ENCODE measurements at places on chromosomes 1 and 21. TPM values are rescaled to one million over a fixed set of nuclear protein-coding genes. Genes with fewer than 3 reads are reported as not detected.

DNA sequence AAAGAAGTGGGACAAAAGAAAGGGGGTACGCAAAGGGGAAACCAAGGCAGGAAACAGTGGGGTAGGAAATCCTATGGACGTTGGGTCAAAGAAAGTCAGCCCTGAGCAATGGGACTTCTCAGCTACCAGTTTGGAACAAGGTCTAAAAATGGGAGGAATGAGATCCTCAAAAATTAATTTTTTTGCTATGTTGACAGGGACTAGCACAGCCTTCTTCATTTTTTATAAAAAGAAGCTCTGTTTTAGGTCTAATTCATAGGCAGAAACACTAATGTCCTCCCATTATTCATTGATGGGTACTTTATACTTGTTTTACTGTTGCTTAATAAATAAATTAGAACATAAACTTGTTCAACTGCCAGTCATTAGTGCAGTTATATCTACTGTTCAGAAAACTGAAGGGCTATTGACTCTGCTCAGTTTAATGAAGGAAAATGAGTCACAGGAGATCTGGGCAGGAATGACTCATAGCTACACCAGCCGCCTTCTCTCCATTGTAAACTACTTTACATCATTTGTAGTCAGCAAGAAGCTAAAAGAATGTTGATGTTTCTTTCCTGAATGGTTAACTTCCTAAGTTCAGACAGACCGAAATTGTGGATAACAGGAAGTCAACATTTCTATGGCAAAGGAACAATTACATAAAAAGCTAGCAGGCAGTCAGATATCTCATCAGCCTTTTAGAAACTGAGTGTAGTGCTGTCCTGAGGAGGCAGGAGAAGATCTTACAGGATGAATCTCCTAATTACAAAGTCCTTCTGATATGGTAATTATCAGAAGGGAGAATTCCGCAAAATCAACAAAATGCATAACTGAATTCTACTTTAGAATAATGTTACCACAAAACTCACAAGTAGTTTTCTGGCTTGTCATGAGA lies 356.4 kb upstream of the PKN2 start:
- no peaks in the 10 kb centered on the region for H3K36me3 ChIP-seq
- no peak overlapping the region for H3K27ac ChIP-seq
- H3K4me1 ChIP-seq, result no peaks in the 10 kb centered on the region
- H3K4me3 ChIP-seq, result no peak overlapping the region

DNA sequence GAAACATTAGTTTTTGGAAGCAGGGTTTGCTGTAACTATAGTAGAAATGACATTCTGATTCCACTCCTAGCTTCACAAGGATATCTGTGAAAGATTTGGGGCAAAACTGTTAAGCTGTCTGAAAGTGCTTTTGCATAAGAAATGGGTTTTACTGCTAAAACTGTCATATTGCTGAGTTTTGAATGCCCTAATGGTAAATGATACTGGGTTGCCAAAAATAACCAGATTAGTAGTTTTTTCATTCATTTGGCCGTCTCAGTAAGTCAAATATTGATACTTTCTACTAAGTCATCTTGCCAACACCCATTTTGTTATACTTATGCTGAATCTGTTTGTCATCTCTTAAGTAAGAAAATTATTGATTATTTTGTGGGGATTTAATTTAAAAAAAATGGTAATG lies 399 bp upstream of the PTPRC start:
- DNase-seq, result no peak
- H3K27me3 ChIP-seq, result no peaks in the 10 kb centered on the region
- H3K4me1 ChIP-seq, result no peaks in the 10 kb centered on the region
- no peak overlapping the region for H3K27ac ChIP-seq

DNA sequence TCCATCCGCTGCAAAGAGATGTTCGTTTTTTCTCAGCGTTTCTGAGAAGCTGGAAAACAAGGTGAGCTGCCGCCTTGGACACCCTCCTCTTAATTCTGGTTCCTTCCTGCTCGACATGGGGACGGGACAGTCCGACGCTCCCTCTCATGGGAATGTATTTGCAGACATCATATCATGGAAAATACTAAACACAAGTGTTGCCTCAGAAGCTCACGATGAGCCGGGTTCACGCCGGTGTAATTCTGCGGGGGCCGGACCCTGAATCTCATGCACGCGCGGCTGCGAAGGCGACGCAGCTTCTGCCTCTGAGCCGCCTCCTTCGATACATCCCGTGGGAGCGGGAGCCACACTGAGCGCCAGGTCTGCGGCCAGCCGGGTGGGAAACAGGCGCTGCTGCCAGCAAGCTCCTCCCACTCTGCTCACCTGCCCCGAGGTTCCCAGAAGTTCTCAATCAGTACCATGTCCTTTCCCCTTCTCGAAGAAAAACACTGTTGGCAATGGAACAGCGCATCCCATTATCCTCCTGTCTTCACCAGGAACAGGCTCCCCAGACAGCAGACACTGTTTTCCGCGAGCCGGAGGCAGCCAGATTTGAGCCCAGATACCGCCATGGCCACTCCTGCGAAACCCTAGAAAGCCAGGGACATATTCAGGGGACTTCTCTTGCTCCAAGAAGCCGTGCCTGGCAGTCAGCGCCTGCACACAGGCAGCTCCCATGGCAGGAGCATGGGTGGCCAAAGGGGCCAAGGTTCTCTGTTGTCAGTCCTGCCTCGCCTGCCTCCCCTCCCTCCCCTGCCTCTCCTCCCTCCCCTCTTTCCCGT lies 98.0 kb downstream of the WDR4 start:
- no peak for DNase-seq
- peak overlapping the region; percentile 29 for H3K27ac ChIP-seq
- no peak overlapping the region for H3K4me3 ChIP-seq
- no peaks in the 10 kb centered on the region for H3K36me3 ChIP-seq
- H3K27me3 ChIP-seq, result no peaks in the 10 kb centered on the region

GRCh38 chr21:27365394-27365793 lies 398.5 kb upstream of the ADAMTS5 start:
- H3K4me3 ChIP-seq, result no peak overlapping the region
- no peaks in the 10 kb centered on the region for H3K27me3 ChIP-seq
- DNase-seq, result no peak

GRCh38 chr1:220914283-220915116 lies 35.3 kb downstream of the HLX start:
- no peak for DNase-seq
- no peaks in the 10 kb centered on the region for H3K27me3 ChIP-seq
- H3K36me3 ChIP-seq, result no peaks in the 10 kb centered on the region
- H3K27ac ChIP-seq, result no peak overlapping the region

- DNase-seq, result no peak
- no peak overlapping the region for H3K27ac ChIP-seq
- H3K4me3 ChIP-seq, result no peak overlapping the region
- H3K36me3 ChIP-seq, result no peaks in the 10 kb centered on the region
Measured at GRCh38 chr1:97721221-97721620, 199.6 kb downstream of the DPYD start.

DNA sequence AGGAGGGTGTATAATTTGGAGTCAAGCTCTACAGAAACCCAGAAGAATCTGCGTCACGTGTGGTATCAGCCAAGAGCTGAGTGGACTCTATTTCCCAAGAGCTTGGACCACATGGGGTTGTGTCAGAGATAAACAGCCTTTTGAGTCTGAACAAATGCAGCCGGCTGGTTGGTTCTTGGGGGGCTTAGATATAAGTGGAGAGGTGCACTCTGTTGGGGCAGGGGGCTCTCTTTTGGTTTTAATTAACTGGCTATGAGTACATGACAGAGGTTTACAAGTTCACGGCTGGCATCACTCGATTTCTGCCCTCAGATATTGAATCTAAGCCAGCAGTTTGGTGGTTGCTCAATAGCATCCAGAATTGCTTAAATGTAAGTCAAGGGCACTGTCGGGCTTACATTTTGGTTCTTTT lies 501 bp upstream of the MRAP start:
- peak overlapping the region; percentile 86 for H3K27ac ChIP-seq
- H3K4me1 ChIP-seq, result peaks cover 24% of the 10 kb centered on the region
- H3K36me3 ChIP-seq, result no peaks in the 10 kb centered on the region
- H3K27me3 ChIP-seq, result no peaks in the 10 kb centered on the region
- DNase-seq, result peak; percentile 42

- H3K4me3 ChIP-seq, result no peak overlapping the region
- no peak for DNase-seq
- H3K27me3 ChIP-seq, result no peaks in the 10 kb centered on the region
- H3K36me3 ChIP-seq, result no peaks in the 10 kb centered on the region
- no peak overlapping the region for H3K27ac ChIP-seq
- no peaks in the 10 kb centered on the region for H3K4me1 ChIP-seq
Measured at GRCh38 chr1:219081943-219082925, 91.4 kb upstream of the LYPLAL1 start.

VANGL2 gene
- total RNA-seq, result 1.1 TPM

CALML6 gene
- 0.61 TPM for total RNA-seq

KLHDC7A gene
- total RNA-seq, result not detected

LEPROT gene
- 67.7 TPM for total RNA-seq

KPRP gene
- total RNA-seq, result not detected

AQP10 gene
- total RNA-seq, result not detected

RGS18 gene
- 1.2 TPM for total RNA-seq

SIM2 gene
- 0.35 TPM for total RNA-seq

CNIH3 gene
- 3.3 TPM for total RNA-seq

SHISA4 gene
- total RNA-seq, result 32.9 TPM

ANGPTL3 gene
- not detected for total RNA-seq

Measured in adrenal gland (tissue), 19 donors.